Stimulated activated CD4-positive, alpha-beta T cell treated with anti-CD3 and anti-CD28 coated beads, Interleukin-12 subunit alpha, Interleukin-12 subunit beta, amount 100 ng/mL, for 48 hours (primary cell): ENCODE measurements at places on chromosomes 12 and 14.

GRCh38 chr12:130621696-130622298 is 94.3 kb downstream of the RIMBP2 start:
- DNase-seq, result no peak

DNA sequence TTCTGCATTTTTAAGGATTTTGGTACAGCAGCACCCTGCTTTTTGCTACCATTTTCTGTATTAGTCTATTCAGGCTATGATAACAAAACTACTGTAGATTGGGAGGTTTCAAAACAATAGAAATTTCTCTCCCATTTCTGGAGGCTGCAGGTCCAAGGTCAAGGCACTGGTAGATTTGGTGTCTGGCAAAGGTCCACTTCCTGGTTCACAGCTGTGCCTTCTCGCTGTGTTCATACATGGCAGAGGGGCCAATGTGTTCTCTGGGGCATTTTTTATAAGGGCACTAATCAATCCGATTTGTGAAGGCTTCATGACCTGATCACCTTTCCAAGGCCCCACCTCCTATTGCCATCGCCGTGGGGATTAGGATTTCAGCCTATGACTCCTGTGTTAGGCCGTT is 268.1 kb upstream of the RTL1 start:
- DNase-seq, result no peak

GRCh38 chr14:86404989-86405649 is 875.2 kb downstream of the FLRT2 start:
- DNase-seq, result no peak

- DNase-seq, result no peak
Observed at GRCh38 chr12:14567351-14568162, at the start of gene PLBD1. PLBD1 (minus strand) TSS chr12:14567883; CDS start chr12:14567696, 187 bp downstream.

DNA sequence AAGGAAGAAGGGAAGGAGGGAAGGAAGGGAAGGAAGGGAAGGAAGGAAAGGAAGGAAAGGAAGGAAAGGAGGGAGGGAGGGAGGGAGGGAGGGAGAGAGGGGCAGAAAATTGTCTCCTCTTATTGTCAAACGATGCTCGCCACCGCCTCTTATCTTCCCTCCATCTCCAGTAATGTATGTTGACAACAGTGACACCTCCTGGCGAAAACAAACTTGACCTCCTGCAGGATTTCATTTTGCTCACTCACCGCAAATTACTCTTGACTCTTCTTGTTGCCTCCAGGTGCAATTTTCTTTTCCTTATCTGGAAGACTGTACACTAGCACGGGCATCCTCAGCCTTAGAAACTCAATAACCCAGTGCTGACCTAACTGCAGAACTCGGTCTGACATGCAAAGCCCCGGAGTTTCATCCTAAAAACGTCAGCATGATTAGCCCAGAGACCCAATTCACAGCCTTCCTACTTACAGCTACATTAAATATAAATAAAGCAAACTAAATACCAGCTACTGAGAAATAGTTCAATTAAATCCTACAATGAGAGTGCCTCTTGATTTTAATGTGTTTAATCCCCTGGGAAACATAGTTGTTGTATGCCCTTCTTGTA is 512.4 kb upstream of the TMPO start:
- peak; percentile 27 for DNase-seq

DNA sequence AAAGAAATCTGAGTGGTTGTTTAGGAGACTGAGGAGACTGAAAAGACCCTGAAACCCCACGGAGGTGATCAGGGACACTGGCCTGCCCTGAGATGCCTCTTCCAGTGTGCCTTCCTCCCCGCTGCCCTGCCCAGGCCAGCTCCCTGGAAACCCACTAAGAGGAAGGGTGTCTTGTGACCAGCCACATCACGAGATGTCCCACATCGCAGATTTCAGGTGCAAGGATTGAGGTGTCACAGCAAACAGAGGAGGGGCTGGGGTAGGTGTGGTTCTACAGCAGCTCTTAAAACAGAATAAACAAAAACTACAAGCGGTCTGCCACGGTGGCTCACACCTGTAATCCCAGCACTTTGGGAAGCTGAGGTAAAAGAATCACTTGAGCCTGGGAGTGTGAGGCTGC is 184.3 kb upstream of the C14orf180 start:
- DNase-seq, result no peak

DNA sequence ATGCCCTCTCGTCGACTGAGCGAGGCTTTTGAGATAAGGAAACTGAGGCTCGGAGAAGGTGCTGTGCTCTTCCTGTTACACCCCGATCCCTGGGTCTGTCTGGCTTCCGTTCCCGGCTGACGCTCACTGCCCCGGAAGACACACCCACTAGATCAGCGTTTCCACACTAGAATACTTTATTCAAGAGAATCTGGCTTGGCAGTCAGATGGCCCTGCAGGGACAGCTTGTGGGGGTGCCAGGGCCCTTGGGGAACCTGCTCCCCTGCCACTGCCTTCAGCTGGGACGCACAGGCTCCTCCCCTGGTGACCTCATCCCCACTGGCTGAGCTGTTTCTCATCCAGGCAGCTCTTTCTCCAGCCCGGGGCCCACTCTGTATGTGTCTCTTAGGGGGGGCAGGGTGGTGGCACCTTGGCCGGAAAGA is 13.7 kb downstream of the PGF start:
- peak; percentile 49 for DNase-seq

DNA sequence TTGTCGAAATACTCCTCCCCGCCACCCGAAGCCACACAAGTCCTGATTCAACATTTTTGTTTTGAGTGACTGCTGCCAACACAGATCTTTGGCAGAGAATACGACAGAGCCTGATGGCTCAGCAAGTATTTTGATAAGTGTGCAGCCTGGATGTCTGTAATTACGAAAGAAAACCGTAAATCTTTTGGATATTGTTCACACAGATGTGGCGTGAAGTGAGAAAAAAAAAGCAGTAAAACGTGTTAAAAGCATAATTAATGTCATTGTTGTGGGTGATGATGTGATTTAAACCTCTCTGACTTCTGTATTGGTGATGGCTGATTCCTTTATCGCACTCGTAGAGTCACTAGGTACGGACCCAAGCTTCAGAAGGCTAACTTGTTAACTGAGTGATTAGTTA is 98.7 kb downstream of the PHETA1 start:
- DNase-seq, result no peak
